ENCODE measurements at places on chromosomes 6 and 20.

DNA sequence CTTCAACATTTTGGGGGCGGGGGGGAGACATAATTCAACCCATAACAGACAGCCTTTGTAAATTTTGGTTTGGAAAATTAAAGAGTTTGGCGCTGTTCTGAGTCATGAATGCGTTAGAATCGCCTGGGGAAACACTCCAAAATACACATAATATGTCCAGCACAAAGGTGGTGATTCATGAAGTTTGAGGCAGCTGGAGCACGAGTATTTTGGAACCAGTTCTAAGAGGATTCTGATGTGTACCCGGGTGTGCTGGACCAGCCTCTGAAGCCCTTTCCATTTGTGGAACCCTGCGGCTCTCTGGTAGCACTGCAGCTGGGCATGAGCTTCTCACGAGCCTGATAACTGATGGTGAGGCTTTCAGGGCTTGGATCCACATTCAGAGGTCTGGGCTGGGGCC is 4.7 kb downstream of the GMPR start:
- DNase-seq: no peak

DNA sequence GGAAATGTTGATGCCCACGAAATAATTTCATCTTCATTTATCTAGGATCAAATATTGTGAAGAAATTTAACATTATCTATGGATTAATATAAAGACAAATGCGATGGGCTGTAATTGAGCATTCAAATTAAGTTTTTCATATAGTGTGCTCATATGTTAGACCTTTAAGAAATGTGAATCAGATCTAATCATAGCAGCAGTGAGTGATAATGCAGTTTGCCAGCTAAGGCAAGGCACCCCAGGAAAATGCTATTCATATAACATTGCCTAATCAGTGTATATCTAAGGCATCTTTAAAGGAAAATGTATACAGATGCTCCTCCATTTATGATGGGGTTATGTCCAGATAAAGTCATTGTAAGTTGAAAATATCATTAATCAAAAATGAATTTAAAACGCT is 135.2 kb downstream of the KCNQ5 start:
- no peak for DNase-seq

DNA sequence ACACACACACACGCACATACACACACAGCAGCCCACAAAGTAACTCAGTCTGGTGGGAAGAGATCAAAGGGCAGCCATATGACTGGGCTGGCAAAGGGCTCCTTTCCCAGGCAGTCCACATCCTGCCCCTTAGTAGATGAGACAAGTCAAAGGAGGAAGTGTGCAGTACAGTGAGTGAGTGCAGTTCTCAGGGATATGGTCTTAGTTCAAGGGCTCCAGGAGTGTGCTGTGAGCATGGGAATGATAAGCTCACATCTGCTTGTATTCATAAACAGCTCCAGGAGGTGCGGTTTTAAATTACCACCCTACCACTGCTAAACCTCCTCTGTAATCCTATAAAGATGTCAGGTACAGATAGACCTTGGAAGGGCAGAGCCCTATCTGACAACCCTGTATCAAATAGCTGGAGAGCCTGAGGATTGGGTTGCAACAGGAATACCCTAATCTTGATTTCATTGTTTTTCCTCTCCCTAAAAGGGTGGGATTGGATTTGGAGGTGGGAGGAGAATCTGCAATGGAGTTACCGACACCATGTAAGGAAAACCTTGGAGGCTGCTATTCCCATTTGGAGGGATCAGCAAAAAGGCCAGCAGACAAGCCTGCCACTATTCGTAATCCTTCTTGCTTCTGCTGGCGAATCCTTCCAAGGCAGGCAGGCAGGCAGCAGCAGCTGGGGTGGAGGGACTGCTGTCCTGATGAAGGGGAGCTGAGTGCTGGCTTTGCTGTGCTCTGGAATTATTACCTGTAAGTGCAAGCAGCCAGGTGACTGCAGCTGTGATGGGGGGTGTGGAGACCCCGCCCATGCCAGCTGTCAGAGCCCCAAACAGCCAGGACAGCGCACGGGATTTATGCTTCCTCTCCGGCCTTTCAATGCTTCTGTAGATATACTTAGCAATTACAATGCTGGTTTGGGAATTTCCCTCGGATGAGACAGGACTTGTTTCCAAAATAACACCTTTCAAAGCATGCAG is 342.7 kb downstream of the PRL start:
- no peak for DNase-seq

- no peak for DNase-seq
Measured at GRCh38 chr20:56257604-56258003, 9.1 kb downstream of the MC3R start.

GRCh38 chr20:18662279-18663040 is 74.6 kb downstream of the DTD1 start:
- DNase-seq: no peak

GRCh38 chr20:63923651-63924050 is 28.7 kb downstream of the DNAJC5 start:
- DNase-seq: no peak

DNA sequence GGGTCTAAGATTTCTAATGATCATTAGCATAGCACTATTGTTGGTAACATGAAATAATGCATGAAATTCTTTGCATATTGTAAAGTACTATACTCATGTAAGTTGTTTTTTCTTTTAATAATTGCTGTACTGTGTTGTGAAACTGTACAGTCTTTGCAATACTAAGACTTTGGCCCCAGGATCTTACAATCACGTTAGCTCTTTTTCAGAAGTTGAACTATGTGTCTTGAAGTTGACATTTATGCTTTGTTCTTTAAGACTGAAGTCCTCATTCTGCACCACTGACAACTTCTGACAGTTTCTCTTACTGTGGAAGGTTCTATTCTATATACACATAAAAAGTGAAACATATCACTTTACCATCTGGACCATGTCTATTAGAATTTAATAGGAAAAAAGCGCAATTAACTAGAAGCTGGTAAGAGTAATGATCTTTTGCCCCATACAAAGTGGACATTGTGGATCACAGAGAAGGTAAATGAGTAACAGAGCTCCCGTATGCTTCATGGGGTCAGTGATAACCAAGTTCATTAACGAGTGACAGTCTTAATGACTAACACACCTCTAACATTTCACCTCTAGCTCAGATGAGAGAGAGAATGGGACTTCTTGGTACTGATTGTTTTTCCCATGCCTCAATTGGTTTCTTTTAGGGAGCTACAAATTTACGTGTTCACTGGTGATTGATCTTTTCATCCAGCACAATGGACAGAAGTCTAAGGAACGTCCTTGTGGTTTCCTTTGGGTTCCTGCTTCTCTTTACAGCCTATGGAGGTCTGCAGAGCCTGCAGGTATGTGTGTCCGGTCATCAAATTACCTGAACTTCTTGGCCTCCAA is at the start of gene UNC93A:
Gene UNC93A, plus strand, starts transcription at position 530 of the 837 bp plus-strand sequence. Its CDS starts 175 bp downstream, at position 705.
- DNase-seq: no peak

- no peak for DNase-seq
Measured at GRCh38 chr6:144220031-144220790, 64.9 kb upstream of the UTRN start.

DNA sequence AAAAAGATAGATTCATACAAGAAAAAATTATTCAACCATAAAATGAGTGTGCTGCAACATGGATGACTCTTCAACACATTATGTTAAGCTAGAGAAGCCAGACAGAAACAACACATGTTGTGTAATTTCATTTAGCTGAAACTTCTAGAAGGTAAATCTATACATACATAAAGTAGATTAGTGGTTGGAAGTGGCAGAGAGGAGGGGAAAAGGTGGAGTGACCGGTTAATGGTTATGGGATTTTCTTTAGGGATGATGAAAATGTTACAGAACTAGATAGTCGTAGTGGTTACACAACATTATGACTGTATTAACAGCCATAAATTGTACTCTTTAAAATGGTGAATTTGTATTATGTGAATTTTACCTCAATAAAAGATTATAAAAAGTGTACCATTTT is 304.1 kb upstream of the SLC35B3 start:
- DNase-seq: no peak

DNA sequence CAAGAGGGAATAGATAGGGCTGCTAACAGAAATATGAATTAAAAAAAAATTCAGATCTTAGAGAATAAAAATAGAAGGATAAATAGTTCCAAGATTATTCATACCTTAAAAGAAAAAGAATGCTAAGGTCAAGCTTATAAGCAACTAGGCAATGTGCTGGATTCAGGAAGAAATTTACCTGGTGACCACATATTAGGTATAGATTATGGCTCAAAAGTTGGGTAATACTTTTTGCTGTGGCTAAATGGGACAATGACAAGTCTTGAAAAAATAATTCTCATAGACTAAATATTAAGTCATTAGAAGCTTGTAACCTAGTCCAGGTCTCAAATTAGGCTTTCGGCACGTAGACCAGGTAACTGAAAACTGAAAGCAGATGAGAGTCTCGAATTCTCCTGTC is 17.2 kb downstream of the MAP3K5 start:
- DNase-seq: no peak

- no peak for DNase-seq
Measured at GRCh38 chr6:97100696-97101095, 176.2 kb downstream of the KLHL32 start.

Data from activated T-helper 9 cell treated with anti-CD3 and anti-CD28 coated beads, Interleukin-2, amount 50 U/mL, for 16 hours (primary cell).